ENCODE measurements at places on chromosomes 1 and 21.
A peak's percentile ranks its signal among the peaks of the same experiment; 100 is the strongest.

DNA sequence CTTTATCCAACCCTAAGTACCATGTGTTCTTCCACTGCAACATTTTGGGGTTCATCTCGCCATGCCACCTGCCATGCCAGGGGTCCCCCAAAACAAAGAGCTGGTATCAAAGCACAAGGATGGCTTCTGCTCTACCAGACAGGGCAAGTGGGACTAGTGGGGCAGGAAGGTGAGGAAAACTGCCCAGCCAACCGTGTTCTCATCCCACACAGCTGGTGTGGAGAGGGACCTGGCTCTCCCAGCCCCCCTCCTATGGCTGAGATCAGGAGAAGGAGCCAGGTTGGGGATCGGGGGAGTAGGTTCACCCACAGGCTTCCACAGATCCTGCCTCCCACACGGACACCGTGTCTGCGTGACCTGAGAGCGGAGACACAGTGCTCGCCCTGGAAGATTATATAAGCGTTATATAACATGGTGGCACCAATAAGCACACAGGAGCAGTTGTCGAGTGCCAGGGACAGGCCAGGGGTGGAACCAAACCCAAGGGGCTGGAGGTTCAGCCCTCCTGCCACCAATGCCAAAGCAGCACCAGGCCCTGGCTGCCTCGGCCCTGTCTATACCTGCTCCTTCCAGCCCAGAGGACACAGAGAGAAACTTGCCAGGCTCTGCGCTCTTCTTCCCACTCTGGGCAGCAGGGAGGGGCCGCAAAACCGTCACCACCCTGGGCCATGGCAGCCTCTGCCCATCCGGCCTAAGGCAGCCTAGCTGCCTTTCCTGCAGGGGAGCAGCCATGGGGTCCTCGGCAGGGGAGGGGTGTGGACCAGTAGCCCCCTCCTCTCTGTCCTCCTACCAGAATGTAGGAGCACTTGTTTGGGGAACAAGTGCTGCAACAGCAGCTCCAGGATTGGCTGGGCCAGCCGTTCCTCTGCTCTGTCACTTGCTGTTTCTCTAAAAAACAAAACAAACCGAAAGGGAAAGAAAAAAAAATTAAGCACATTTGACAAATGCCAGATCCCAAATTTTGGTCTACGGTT is 43.5 kb downstream of the CD34 start:
- no peak for DNase-seq

- DNase-seq, result no peak
These were observed 35.3 kb downstream of the OLFML2B start for GRCh38 chr1:161988413-161988812.

DNA sequence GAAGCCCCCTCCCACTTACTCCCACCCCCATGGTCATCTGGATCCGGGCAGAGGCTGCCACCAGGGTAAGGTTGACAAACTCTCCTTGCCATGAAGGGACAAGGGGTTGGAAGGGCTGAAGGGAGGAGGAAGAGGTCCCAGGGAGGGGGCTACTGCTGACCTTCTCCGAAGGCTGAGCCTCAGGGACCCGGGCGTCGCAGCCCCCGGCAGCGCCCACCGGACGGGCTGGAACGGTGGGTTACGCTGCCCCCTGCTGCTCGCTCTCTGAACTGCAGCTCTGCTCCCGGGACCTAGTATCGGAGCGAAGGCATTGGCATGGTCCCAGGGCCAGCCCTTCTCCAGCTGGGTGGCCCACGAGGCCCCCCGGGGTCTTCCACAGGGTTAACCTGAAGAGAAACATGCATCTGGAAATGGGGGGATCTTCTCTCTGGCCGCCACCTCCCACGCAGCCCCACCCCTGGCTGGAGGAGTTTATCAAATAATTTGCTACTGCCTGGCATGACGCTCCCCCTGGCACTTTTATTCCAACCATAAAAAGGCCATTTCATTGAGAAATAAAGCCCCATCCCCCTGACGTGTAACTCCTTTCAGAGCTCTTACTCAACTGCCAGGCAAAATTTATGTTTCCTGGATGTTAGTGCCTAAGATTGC is 70.4 kb upstream of the TARDBP start:
- peak; percentile 6 for DNase-seq

GRCh38 chr1:1987142-1987510 is 16.5 kb downstream of the CFAP74 start:
- DNase-seq, result no peak

DNA sequence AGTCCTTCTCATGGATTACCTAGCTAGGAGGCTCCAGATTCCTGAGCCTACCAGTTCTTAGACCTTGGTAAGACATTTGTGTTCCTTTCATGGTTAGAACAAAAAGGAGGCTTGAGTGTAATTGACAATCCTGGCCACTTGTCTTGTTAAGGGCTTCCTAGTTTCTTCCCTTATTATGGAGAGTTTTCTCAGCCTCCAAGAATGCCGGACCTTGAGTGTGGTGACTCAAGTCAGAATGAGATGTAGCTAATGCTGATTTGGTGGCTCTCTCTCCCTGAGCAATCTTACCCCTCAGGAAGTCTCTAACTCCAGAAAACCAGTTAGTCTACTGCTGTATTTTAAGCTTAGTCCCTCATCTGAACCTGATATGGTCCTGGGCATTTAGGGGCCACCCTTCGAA is 14.3 kb downstream of the CHI3L2 start:
- DNase-seq, result no peak

- DNase-seq, result no peak
These were observed 37.2 kb downstream of the ETNK2 start for GRCh38 chr1:204114606-204115005.

DNA sequence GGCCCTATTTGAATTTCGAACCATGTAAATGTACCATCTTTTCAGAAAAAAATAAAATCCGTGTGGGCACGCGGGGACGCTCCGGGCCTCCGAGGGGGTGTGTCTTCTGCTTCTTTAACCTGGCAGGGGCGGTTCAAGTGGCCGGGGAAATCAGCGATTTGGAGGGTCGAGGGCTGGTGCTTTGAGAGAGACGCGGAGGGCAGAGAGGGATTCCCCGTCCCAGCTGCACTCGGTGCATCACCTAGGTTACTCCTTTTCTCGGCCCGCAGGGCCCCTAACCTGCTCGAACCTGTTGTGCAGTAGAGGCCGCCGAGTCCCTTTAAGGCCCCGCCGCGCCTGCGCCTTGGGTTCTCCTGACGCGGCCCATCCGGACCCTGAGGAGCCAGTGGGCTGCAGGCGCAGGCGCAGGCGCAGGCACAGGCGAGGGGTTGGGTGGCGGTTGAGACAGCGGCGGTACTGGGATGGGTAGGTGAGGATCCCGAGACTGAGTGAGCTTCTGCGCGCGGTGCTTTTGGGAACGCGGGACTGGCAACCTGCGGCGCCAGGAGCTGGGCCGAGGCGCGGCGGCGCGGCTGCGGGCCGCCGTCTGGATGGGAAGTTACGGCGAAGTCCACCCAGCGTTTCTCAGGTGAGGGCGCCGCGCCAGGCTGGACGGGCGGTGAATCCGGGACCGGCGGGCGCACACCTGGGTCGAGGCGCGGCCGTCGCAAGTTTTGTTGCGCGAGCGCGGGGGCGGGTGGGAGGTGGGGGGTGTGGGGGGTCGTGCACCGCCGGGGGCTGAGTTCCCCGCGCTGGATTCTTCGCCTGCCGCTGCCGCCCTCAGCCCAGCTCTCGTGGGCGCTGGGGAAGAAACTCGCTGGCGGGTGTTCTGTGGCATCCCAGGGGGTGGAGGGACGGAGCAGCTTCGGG is at the start of gene NBPF3:
NBPF3 (plus strand) TSS at position 417 of the 909 bp plus-strand sequence. CDS start 4,950 bp downstream, outside the sequence.
- peak; percentile 90 for DNase-seq

GRCh38 chr1:67469431-67469830 is 39.2 kb upstream of the SERBP1 start:
- DNase-seq, result no peak

DNA sequence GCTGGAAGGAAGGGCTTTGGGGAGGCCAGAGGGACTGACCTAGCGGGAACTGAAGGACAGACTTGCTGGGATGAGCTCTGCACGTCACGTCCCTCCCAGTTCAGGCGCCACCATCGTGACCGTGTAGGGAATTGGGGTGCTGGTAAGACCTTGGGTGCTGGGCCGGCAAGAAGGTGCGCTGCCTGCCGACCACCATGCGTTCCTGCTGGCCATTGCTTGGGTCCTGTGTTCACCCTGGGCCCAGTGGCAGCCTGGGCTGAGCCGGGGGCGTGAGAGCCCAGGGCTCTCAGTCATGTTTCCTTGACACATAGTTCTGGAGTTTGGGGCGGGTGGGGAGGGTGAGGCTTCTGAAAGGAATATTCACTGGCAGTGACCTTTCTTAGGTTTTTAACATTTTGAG is 176.0 kb downstream of the CAMTA1 start:
- no peak for DNase-seq

GRCh38 chr1:63903947-63904610 is 130.3 kb downstream of the ROR1 start:
- DNase-seq, result no peak

GRCh38 chr1:24489674-24490073 is 13.0 kb upstream of the RCAN3 start:
- no peak for DNase-seq

DNA sequence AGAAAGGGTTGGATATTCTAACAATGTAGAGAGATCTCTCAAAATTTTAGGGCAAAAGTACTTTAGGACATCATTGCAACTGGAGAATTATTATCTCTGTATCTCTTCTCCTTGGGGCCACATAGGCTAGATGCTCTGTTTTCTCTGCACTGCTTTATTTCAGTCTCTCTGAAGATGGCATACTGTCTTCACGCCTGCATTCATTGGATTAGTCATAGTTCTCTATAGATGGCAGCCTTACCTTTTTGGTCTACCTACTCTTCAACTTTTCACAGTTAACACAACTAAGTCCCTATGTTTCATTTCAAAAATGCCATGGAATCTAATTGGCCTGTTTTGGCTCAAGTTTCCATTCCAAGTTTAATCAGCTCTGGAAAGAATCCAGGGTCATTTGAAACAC is 1623.3 kb upstream of the B3GALT2 start:
- no peak for DNase-seq

DNA sequence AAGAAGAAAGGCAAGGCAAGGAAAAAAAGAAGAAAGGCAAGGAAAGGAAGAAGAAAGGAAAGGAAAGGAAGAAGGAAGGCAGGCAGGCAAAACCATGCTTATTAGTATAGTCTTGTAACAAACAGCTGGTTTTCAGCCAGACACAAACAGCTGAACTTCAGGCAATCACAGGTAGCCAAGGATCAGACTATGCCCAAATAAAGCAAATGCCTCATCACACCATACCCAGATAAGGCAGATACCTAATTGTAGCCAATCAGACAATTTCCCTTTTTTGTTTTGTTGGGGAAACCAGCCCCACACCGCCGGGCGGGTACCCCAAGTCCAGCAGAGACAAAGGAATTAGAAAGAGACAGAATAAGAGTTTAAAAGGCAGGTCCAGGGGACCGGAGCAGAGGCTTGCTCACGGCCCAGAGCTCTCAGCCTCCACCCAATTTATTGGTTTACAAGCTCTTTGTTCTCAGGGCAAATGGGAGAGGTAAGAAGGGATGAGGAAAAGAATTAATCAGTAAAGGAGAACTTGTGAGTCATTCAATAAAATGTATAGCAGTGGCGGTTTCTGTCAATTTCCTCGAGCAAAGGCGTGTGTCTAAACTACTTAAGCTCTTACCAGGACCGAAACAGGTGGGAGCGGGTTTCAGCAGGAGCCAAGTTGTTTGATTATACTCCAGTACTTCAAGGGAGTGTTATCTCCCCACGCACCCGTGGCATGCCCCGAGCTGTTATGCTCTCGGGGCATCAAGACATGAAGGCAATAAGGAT is 886.8 kb downstream of the KCNT2 start:
- DNase-seq, result no peak

GRCh38 chr1:92964316-92964715 is 3.1 kb upstream of the DIPK1A start:
- no peak for DNase-seq
